Heart right ventricle (tissue), 16 donors: ENCODE measurements at places on chromosomes 6 and 20.

DNA sequence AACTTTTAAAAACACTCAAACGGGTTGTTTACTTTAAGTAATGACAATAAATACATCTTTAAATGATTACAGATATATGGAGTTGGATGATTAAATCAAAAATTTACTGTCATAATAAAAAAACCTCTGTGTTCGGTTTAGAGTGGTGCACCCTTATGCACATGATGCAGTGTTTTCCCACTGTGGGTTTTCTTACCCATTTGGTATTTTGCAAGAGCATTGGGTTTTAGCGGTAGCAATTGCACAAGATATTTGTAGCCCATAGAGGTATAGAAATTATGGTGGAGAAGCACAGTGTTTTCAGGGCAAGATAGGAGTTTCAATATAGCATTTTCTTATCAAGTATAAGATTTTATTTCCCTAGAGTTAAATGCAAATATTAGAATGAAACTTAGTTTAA lies 410.8 kb upstream of the PLCB4 start:
- H3K4me1 ChIP-seq: peaks cover 18% of the 10 kb centered on the region
- no peaks in the 10 kb centered on the region for H3K27me3 ChIP-seq
- no peak for DNase-seq

- no peak overlapping the region for H3K27ac ChIP-seq
- H3K4me3 ChIP-seq: no peak overlapping the region
- no peaks in the 10 kb centered on the region for H3K27me3 ChIP-seq
- H3K36me3 ChIP-seq: no peaks in the 10 kb centered on the region
- peaks cover 5% of the 10 kb centered on the region for H3K4me1 ChIP-seq
These were observed 750.4 kb downstream of the QKI start for GRCh38 chr6:164164876-164165275.

DNA sequence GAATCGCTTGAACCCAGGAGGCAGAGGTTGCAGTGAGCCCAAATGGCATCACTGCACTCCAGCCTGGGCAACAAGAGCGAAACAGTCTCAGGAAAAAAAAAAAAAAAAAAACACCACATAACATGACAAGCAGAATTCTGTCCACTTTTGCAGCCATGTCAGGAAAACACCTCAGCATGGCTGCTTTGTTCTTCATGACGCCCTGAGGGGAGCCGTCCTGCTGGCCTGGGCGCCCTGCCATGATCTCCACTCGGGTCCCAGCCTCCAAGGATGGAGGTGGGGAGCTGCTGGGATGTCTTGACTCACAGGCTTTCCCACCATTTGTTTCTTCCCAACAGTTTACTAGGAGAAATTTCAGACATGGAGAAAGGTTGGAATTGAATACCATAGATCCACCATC lies 42.2 kb downstream of the SNX9 start:
- peaks cover 25% of the 10 kb centered on the region for H3K36me3 ChIP-seq
- DNase-seq: no peak
- H3K27ac ChIP-seq: no peak overlapping the region
- H3K4me1 ChIP-seq: peaks cover 35% of the 10 kb centered on the region

GRCh38 chr6:2715737-2716136 lies 35.0 kb downstream of the MYLK4 start:
- H3K27me3 ChIP-seq: no peaks in the 10 kb centered on the region
- H3K27ac ChIP-seq: no peak overlapping the region
- no peak overlapping the region for H3K4me3 ChIP-seq
- DNase-seq: no peak
- H3K36me3 ChIP-seq: no peaks in the 10 kb centered on the region

GRCh38 chr6:126118936-126119335 lies 132.6 kb downstream of the TRMT11 start:
- H3K4me1 ChIP-seq: peaks cover 3% of the 10 kb centered on the region
- DNase-seq: no peak
- H3K4me3 ChIP-seq: no peak overlapping the region
- H3K36me3 ChIP-seq: no peaks in the 10 kb centered on the region
- H3K27me3 ChIP-seq: no peaks in the 10 kb centered on the region
- no peak overlapping the region for H3K27ac ChIP-seq

DNA sequence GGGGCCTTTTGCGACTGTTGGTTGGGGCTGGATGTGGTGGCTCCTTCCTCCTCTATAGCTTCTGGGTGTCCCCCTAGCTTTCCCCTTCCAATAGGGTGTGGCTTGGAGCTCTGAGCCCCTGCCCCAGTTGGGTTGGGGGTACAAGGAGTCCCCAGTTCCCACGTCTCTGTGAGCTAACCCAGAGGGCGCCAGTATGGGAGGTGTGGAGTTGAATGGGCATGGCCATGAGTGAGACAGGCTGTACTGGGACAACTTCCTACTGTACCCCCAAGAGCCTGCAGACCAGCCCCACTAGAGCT lies 1.2 kb downstream of the C20orf204 start:
- no peak for DNase-seq
- peaks cover 54% of the 10 kb centered on the region for H3K4me1 ChIP-seq
- H3K4me3 ChIP-seq: no peak overlapping the region
- H3K27me3 ChIP-seq: peaks cover 64% of the 10 kb centered on the region
- H3K36me3 ChIP-seq: peaks cover 23% of the 10 kb centered on the region

DNA sequence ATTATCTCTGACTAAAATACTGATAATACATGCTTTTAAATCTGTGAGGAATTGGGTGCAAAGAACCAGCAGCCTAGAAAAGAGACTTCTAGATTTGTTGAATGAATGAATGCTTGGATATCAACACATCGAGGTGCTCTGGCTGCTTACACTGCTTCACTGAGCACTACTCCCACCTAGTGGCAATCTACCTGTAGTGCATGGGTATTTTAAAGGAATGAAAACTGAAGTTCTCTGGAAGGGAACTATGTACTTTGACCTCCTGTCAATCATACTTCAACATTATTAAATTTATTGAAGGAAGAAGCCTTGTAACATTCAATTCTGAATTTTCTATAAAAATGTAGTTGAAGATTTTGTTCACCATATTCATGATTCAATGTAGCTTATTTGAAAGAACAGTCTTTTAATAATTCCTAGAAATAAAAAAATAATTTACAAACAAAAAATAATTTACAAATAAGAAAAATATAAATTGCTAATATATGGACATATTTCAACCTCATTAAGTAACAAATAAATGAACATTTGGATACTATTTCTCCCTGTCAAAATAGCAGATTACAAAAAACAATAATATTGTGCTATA lies 111.2 kb upstream of the MMS22L start:
- H3K4me1 ChIP-seq: no peaks in the 10 kb centered on the region
- H3K36me3 ChIP-seq: no peaks in the 10 kb centered on the region
- H3K4me3 ChIP-seq: no peak overlapping the region
- peak; percentile 32 for DNase-seq
- H3K27ac ChIP-seq: no peak overlapping the region
- no peaks in the 10 kb centered on the region for H3K27me3 ChIP-seq

DNA sequence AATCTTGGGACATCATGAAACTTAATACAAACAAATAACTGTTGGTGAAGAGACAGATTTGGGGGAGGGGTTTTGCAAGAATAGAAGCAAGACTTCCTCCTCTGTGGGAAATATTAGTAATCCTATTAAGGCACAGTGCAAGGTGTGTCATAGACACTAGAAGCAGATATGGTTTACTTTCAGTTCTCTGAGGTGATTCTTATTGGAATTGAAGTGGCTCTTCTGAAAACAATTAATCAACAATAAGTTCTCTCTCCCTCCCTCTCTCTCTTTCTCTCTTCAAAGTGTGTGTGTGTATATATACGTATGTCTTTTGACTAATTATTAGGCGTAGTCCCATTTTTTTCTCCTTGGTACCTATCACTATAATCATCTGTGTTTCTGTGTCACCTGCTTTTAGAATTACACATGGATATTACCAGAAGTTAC lies 99.8 kb downstream of the HIVEP2 start:
- peak overlapping the region; percentile 79 for H3K27ac ChIP-seq
- H3K4me3 ChIP-seq: peak overlapping the region; percentile 44
- no peaks in the 10 kb centered on the region for H3K36me3 ChIP-seq
- no peak for DNase-seq

DNA sequence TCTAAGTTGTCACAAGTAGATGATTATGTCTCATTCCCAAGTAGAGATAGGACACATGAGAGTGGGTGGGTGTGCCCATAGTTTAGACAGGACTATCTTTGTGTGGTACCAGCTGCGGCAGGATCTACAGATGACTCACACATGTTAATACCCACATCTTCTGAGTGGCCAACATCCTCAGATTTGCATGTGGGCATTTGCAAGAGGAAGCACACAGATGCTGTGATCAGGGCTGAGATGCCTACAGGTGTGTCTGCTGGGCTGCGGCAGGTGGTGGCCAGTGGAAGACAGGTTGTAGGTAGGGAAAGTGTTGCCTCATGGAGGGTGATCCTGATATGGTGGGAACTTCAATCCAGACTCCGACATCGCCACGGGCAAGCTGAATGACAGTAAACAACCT lies 50.8 kb downstream of the UTRN start:
- H3K4me3 ChIP-seq: no peak overlapping the region
- DNase-seq: no peak
- H3K36me3 ChIP-seq: no peaks in the 10 kb centered on the region
- peaks cover 82% of the 10 kb centered on the region for H3K4me1 ChIP-seq

DNA sequence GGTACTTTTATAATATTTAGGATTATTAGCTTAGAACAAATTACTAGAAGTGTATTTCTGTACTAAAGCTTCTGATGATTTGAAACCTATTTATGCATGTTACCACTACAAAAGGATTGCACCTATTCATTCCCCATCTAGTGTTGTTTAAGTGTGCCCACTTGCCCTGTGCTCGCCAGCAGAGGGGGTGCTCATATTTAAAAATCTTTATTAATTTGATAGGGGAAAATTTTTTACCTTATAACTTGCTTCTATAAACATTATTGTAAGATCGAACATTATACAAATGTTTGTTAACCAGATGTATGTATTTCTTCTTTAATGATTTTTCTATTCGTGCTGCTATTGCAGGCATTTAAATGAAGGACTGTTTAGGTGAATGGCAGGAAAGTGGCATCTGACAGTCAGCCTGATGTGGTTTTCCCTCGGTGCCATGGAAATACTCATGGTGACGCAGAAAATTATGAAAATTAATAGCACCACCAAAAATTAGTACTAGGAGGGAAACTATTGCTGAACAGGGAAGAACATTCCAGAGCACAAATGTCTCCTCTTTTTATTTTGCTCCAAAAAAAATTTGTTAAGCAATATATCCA lies 44.1 kb upstream of the FNDC1 start:
- H3K4me1 ChIP-seq: peaks cover 25% of the 10 kb centered on the region
- no peak for DNase-seq
- H3K4me3 ChIP-seq: no peak overlapping the region
- H3K27me3 ChIP-seq: no peaks in the 10 kb centered on the region
- no peaks in the 10 kb centered on the region for H3K36me3 ChIP-seq

DNA sequence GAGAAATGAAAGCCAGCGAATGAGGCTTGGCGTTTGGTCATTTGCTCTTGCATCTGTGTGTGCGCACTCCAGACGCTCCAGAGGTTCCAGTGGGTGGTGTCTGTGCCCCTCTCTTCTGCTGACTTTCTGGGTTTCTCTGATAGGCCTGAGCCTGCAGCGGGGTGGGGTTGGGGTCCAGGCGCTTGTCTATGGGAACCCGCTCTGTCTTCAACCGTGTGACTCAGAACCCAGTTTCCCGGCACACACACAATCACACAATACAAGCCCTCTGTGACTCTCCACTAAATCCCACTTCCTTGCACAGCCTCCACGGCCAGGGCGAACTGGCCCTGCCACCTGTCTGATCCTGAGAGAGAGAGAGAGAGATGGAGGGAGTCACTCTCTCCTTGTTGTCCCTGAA lies 24.6 kb downstream of the RBM38 start:
- no peak overlapping the region for H3K4me3 ChIP-seq
- H3K27me3 ChIP-seq: no peaks in the 10 kb centered on the region
- no peak for DNase-seq
- no peaks in the 10 kb centered on the region for H3K4me1 ChIP-seq
- H3K36me3 ChIP-seq: no peaks in the 10 kb centered on the region

GRCh38 chr20:1087311-1087905 lies 31.0 kb upstream of the PSMF1 start:
- no peak overlapping the region for H3K4me3 ChIP-seq
- DNase-seq: no peak
- H3K27me3 ChIP-seq: no peaks in the 10 kb centered on the region
- no peaks in the 10 kb centered on the region for H3K36me3 ChIP-seq
- no peak overlapping the region for H3K27ac ChIP-seq
- H3K4me1 ChIP-seq: no peaks in the 10 kb centered on the region

DNA sequence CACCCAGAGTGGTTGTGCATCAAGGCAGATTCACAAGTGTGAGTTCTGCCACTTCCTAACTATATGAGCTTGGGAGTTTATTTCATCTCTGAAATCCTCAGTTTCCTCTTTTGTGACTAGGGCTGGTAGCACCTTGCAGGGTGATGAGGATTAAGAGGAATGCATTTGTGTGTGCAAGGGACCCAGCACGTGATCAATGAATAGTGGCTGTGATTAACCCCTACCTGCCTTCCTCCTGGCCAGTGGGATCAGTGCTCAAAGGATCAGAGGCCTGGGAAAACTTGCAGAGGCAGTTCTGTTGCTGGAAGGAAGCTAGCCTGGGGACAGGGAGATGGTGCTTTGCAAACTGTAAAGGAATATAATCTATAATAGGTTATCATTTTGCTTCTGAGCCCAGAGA lies 7.3 kb downstream of the SDC4 start:
- H3K27me3 ChIP-seq: no peaks in the 10 kb centered on the region
- H3K27ac ChIP-seq: peak overlapping the region; percentile 97
- H3K4me1 ChIP-seq: peaks cover 81% of the 10 kb centered on the region
- H3K36me3 ChIP-seq: no peaks in the 10 kb centered on the region

GRCh38 chr6:106178900-106179299 lies 92.8 kb downstream of the PRDM1 start:
- no peak overlapping the region for H3K4me3 ChIP-seq
- no peaks in the 10 kb centered on the region for H3K27me3 ChIP-seq
- no peaks in the 10 kb centered on the region for H3K4me1 ChIP-seq
- H3K36me3 ChIP-seq: no peaks in the 10 kb centered on the region

DNA sequence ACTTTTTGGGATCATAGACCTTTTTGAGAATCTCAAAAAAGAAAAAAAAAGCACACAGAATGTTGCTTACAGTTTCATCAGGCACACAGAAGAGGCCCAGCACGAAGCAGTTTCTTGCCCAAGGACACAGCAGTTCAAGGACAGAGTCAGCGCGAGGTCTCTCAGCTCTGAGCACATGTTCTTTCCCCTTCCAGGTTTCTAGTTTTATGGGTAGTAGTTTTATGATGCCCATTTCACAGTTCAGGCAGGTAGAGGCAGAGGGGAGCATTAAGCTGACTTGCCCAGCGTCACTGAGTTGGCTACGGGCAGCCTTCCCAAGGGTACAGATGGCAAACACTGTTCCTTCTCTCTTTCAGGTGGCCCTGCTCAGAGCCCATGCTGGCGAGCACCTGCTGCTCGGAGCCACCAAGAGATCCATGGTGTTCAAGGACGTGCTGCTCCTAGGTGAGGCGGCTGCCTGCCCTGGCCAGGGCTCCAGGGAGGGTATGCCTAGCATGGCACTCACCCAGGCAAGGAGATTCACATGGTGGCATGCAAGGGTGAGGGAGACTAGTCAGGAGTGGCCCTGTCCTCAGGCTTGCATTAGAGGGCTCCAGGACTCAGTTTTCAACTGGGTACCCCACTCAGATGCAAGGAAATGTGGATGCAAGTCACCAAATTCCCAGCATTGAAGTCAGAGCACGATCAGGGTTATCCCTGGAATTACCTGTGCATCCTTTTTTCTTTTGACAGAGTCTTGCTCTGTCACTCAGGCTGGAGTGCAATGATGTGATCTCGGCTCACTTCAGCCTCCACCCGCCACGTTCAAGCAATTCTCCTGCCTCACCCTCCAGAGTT lies 57.4 kb upstream of the TTPAL start:
- no peak overlapping the region for H3K27ac ChIP-seq
- H3K36me3 ChIP-seq: no peaks in the 10 kb centered on the region
- H3K4me3 ChIP-seq: no peak overlapping the region
- no peak for DNase-seq
- no peaks in the 10 kb centered on the region for H3K4me1 ChIP-seq

- peak overlapping the region; percentile 97 for H3K27ac ChIP-seq
- DNase-seq: peak; percentile 96
- H3K4me1 ChIP-seq: peaks cover 38% of the 10 kb centered on the region
- peaks cover 10% of the 10 kb centered on the region for H3K36me3 ChIP-seq
These were observed 398 bp downstream of the STK35 start for GRCh38 chr20:2101865-2102584.
